Foreskin fibroblast (primary cell): ENCODE measurements at places on chromosomes 7 and 10.
A peak's percentile ranks its signal among the peaks of the same experiment; 100 is the strongest.

DNA sequence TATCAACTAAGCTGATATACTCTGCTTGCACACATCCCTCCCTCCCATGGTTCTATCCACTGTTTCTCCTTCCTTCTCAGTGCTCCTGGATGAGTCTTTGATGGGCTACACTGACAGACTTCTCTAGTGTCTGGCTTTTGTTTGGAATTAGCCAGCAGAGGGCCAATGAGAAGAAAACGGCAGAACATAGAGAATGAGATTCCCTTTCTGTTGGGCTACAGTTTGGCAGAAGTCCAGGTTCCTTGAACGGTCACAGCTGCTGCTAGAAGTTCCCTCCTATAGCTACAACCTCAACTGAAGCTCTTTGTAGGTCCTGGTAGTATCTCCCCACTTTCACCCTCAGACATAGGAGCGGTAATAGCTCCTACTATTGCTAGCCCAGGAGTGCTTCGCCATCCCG, 251.1 kb upstream of the LRRN3 start:
- peak; percentile 65 for DNase-seq

DNA sequence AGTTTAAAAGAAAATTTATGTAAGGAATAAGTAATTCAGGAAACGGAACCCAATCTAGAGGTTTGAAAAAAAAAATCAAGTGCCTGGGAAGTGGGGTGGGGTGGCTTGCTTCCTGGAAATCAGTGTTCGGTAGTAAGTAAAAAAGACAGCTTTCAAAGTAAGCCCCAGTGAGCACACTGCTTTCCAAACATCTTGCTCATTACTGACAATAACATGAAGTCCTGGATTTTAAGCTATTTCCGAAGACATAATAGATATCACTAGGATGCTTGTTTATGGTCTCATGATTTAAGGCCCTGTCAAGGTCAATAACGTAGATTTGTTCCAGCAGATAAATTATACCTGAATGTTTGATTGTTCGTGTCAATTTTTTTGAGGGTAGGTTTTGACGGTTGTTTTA, 1.3 kb downstream of the STAMBPL1 start:
- no peak for DNase-seq

GRCh38 chr10:87669752-87670151, 10.1 kb downstream of the PAPSS2 start:
- no peak for DNase-seq

GRCh38 chr10:89978081-89978480, 276.7 kb downstream of the KIF20B start:
- no peak for DNase-seq

DNA sequence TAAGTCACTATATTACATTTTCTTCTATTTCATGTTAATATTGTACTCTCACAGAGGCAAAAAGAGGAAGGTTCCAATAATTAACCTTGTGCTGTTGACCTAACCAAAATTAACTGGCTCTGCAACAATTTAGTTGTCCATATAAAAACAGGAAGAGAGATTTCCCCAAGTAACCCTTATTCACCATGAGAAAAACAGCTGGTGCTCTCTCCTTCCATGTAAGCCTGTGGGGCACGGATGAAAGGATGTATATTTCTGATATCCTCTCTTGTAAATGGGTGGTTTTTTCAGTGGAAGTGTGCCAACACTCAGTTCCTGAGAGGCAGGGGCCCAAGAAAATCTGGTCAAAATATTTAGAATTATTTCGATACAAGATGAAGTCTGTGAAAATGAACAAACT, 358.1 kb downstream of the CRPPA start:
- DNase-seq: peak; percentile 45

DNA sequence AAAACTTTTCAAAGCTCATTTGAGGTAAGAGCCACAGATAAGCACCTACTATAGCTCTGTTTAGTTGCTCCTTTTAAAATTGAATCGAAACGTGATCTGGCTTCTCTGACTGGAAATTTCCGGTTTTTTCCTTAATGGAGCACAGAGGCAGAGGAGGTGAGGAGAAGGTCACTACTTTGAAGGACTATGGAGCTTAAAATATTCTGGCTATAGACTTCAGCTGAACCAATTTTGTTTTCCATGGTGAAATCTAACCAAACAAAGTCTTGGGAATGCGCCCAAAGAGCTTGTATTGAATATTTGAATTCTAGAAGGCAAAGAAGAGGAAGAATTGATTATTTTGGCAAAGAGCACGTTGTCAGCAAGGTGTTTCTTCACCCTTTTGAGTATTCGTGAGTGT, 711.1 kb downstream of the SUGCT start:
- no peak for DNase-seq

GRCh38 chr10:51700228-51700817, 928 bp upstream of the CSTF2T start:
- DNase-seq: no peak

DNA sequence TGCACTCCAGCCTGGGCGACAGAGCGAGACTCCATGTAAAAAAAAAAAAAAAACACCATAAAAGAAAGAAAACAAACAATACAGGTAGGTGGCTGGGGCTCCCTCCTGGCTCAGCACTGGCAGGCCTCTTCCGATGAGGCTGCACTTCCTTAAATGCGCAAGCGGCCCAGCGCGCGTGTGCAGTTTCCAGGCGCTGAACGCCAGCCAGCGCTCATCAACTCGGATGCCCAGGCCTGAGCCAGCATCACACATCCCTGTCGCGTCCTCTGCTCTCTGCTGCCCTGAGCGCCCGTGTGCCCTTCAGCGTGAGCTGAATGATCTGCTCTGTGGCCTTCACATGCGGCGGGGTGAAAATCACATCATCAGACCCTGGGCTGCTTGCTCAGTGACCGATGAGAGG, 31.8 kb downstream of the NUDT1 start:
- DNase-seq: no peak

GRCh38 chr7:85719981-85720953, 533.4 kb upstream of the SEMA3D start:
- DNase-seq: peak; percentile 74

DNA sequence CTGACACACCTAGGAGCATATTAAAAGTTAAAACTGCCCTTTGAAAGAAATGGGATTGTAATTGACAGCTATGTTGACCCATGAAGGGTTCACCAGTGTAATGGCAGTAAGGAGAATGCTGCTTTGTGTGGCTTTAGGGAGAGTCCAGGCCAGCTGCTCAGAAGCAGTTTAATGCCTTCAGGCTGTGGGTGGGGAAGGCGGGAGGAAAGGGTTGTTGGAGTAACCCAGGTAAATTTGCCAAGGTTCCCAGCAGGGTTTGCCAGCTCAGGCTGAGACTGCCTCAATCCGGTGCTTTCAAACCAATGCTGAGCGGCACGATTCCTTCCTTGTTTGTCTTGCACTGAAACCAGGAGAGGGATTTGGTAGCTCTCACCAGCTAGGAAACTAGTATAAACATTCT, 637.2 kb downstream of the INHBA start:
- DNase-seq: no peak

GRCh38 chr10:52466464-52466863, 152.4 kb downstream of the DKK1 start:
- peak; percentile 25 for DNase-seq

DNA sequence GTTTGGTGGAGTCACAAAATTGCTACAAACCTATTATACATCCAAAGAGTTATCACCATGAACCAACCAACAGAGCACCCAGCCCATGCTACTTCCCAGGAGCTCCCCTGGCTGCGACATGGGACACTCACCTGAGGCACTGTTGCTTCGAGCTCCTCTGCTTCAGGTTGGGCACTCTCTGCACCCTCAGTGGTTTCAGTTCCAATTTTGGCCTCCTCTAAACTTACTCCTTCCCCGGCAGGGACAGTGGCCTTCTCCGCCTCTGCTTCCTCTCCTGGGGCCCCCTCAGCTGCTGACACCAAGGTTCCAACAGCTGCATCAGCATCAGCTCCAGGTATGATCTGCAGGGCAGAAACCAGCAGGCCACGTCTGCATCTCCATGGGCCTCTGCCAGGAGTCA, 120.4 kb upstream of the TARP start:
- no peak for DNase-seq

GRCh38 chr7:94665426-94665825, 9.5 kb upstream of the SGCE start:
- DNase-seq: no peak

DNA sequence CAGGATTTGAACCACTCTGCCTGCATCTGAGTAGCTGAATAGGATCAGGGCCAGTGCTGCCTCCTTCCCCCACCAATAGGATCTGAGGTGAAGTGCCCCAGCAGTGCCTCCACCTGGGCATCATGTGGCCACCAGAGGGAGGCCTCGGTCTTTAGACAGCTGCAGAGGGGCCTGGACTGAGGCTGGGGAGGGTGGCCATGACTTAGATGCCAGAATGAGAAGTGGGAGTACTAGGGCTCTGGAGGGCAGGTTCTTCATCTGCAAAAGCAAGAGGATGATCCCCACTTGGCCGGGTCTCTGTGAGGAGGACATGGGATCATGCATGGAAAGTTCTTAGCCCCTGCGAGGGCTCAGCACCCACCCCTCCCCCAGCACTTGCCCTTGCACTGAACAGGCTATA, 56.9 kb downstream of the NEUROG3 start:
- DNase-seq: no peak

DNA sequence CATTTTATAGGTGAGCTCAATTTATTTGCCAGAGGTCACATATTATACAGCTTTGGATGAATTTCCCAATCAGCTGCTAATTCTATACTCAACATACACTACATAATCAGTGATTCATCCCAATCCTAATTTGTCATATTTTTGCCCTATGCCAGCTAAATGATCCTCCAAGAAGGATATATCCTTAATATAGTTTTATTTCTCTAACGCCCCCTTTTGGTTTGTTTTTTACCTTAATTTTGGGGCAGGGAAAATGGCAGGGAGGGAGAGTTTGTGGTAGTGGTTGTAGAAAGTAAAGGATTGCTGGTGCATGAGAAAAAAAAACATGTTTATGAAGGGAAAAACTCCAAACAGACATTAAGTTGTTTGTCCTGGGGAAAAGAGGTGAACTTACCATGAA, 31.9 kb downstream of the WASL start:
- DNase-seq: no peak

DNA sequence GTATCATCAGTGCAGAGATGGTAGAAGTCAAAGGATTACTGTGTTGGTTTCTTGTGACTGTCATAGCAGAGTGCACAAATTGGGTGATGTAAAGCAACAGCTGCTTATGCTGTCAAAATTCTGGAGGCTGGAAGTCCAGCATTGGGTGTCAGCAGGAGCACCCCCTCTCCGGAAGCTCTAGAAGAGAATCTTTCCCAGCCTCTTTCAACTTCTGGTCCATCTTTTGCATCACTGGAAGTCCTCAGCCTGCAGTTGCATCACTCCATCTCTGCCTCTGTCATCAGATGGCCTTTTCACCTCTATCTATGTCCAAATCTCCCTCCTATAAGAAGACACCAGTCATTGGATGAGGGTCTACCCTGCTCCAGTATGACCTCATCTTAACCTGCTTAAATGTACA, 35.8 kb upstream of the GALNTL5 start:
- no peak for DNase-seq

- DNase-seq: no peak
These were observed 104.7 kb upstream of the LRGUK start for GRCh38 chr7:134022286-134022911.

DNA sequence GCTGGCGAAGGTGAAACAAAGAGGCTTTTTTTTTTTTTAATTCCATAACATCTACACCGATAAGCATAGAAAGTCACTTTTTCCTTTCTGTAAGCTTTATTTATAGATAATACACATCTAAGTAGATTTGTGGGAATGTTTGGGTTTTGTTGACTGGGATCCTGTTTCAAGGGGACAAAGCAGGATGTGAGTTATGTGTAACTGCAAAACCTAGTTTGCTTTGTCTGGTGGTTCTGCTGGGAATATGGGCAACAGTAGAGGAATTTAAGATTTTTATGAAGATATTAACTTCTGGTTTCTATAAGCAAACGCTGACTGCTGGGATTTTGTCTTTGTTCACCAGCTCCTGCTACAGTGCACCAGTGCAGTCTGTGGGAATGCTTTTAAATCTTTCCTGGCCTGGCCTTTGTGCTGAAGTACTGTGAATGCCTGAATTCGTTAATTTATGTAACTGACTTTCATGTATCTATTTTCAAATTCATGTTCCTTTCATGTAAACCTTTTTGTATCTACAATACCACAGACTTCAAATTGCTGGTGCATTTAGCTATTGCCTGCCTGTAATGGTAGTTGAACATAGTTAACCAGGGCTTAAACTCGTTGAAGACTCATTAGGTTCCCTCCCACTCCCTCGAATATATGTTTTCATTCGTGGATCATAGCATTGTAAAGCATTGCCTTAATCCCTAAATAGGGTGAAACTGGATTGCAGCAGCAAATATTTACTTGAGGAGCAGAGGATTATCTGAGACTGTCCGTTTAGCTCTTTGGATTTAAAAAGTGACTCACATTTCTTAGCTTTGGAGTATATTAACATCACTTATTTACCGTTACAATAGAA, 1.5 kb downstream of the KLHL7 start:
- peak; percentile 12 for DNase-seq

- no peak for DNase-seq
These were observed 2.4 kb upstream of the HOXA4 start for GRCh38 chr7:27132978-27133377.
